ENCODE measurements at places on chromosomes 6 and 20.
A peak's percentile ranks its signal among the peaks of the same experiment; 100 is the strongest.

DNA sequence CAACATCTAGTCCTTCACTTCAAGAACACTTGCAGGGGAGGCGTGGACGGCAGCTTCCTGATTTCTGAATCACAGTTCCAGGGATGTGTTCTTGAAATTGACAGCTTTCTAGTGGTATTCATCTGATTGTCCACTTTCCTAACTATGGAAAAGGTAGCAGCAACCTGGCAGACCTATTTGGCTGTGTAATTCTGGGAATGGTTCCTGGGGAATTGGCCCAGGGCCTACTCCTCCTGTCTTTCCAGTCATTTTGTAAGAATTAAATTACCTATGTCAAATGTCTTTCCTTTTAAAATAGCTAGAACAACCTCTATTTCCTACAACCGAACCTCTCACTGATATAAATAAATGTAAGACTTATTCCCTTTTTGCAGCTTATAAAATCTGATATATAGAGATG, 85.5 kb upstream of the RSPO3 start:
- DNase-seq, result no peak

DNA sequence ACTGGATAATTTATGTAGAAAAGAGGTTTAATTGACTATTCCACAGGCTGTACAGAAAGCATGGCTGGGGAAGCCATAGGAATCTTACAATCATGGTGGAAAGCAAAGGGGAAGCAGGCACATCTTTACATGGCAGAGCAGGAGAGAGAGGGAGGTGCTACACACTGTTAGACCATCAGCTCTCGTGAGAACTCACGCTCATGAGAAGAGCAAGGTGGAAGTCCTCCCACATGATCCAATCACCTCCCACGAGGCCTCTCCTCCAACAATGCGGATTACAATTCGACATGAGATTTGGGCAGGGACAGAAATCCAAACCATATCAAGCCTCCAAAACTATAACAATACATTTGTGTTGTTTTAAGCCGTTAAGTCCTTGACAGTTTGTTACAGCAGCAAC, 257.1 kb upstream of the KCNG1 start:
- DNase-seq, result no peak

- DNase-seq, result no peak
Observed at GRCh38 chr6:85428486-85428885, 21.4 kb upstream of the NT5E start.

GRCh38 chr6:14089224-14089623, 28.3 kb upstream of the CD83 start:
- DNase-seq, result no peak

- no peak for DNase-seq
Observed at GRCh38 chr6:143399775-143400174, 50.7 kb downstream of the ADAT2 start.

GRCh38 chr20:13873831-13874230, 89.0 kb downstream of the NDUFAF5 start:
- no peak for DNase-seq

GRCh38 chr6:18259675-18260447, 4.5 kb downstream of the DEK start:
- peak; percentile 14 for DNase-seq

GRCh38 chr6:60643870-60644269, 1642.2 kb downstream of the KHDRBS2 start:
- no peak for DNase-seq

DNA sequence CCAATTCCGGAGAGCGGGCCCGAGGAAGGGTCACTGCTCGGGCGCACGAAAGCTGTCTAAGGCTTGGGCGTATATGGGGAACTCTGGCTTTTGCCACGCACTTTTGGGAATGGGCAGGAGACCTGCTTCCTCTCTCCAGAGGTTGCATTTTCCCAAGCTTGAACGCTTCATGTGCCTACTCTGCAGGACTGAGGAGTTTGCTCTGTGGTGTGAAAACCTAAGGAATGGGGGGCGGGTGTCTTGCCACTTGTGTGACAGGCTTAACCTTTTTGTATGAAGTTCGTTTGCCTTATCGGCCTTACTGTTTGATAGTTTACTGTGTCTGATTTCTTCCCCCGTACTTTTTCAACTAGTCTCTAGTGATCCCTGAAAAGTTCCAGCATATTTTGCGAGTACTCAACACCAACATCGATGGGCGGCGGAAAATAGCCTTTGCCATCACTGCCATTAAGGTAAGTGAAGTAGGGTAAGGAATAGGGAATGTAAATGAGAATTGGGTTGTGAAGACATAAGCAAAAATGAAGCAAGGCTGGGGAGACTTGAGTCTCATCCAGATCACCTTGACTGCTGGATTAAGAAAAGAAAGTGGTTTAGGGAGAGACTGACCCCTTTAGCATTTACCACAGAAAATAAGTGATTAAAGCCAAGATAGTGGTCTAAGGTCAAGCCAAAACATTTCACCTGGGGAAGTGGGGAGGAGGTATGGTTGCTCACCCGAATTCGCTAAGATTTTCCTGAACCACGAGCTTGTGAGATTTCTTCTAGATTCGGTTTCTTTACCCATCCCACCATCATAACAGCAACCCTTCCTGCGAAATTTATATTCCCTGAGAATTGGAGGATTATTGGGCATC, 627 bp downstream of the RPS18 start:
- DNase-seq, result no peak

DNA sequence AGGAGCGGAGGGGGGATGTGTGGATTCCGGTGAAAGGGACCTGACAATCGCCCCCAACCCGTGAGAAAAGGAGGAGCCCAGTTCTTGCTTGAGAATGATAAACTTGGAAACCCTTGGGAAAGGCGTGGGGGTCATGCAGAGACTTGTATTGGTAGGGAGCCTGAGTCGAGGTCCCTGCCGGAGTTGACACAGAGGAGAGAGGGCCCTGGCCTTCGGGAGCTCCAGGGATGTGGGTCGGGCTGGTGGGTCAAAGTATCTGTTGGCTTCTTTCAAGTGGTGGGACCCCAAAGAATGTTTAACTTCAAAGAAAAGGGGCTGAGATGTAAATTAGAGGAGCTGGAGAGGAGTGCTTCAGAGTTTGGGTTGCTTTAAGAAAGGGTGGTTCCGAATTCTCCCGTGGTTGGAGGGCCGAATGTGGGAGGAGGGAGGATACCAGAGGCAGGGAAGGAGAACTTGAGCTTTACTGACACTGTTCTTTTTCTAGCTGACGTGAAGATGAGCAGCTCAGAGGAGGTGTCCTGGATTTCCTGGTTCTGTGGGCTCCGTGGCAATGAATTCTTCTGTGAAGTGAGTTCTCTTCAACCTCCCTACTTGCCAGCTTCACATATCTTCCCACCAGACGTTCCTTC, 571 bp downstream of the CSNK2B start:
- no peak for DNase-seq

DNA sequence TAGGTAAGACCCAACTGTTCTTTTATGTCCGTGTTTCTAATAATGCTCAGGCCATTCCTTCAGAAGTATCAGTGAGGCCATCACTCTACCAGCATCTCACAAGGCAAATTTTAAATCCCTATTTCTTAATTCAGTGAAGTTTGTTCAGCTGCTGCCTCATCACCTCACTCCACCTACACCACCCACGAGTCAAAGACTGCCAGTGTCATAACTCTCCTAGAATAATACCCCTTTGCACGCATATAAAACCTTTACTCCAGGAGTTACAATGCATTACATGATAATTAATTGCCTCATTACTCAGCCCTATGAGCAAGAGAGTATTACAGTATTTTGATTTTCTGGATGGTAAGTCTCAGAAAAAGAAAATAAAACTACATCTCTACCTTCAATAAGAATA, 793.6 kb downstream of the TFAP2A start:
- DNase-seq, result peak; percentile 49

DNA sequence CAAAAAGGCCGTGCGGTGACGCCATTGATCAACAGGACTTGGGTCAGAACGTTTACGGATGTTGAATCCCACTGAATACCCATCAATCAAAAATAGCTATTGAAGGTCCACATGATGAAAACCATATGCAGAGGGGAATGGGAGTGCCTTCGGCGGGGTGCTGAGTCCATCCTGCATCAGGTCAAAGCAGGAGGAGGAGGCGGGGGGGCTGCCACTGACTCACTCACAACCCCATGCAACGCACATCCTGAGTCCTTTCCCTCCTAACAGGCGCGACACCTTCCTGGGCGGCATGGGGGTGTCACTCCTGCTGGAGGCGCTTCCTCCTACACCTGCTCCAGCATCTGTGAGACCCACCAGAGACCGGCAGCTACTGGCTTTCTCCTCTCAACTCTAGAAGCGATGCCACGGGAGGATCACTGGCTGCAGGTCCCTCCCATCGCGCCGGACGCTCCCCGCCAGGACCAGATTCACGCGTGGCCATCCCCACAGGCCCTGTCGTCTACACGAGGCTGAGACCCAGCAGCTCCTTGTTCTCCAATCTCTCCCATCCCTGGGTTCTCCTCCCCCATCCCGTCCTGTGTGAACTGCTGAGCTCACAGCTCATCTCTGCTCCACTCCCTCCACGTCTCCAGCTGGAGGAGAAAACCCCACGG, 170.6 kb upstream of the THBS2 start:
- no peak for DNase-seq

DNA sequence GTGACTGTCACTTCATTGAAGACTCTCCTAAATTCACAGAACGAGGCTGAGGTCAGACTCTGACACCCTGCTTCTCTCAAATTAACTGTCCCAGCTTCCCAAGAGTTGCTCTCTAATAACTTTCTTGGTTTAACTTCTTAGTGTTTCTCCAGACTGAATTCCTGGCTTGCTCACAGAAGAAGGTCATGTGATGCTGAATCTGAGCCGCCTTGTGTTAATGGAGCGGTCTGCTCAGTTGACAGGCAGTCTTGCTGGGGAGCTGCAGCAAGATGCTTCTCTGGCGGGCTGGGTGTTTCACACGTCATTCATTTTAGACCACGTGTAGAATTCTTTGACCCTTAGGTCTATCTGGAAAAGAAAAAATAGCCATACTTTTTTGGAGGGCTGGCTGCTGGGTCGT, 107.3 kb downstream of the FOXO3 start:
- peak; percentile 51 for DNase-seq

- no peak for DNase-seq
Observed at GRCh38 chr6:158570681-158570962, 10.7 kb downstream of the TMEM181 start.

DNA sequence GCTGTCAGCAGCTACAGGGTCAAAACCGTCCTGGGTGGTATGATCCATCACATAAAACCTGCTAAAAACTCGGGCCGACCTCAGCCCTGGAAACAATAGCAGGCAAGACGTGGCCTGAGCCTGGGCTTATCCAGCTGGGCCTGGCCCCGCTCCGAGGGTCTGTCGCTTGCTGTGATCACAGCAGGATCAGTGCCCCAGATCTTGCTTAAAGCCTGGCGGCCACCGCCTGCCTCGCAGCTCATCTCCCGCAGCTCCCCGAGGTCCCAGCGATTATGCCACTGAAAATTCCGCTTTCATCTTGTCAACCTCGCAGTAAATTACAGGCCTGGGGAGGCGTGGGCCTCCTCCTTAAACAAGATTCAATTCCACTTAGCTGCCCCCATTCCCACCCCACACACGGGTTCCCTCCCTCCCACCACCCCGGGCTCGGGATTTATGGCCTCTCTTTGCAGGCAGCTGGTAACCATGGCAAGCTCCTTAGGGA, 40.1 kb downstream of the CDH22 start:
- DNase-seq, result no peak

GRCh38 chr6:154361476-154361875, 4.9 kb upstream of the IPCEF1 start:
- DNase-seq, result no peak

- peak; percentile 57 for DNase-seq
Observed at GRCh38 chr6:160428069-160428430, 79.9 kb downstream of the SLC22A3 start.

GRCh38 chr6:70310063-70310694, 7.3 kb upstream of the COL9A1 start:
- peak; percentile 60 for DNase-seq

GRCh38 chr6:1971612-1972011, 273.8 kb downstream of the GMDS start:
- DNase-seq, result peak; percentile 7

DNA sequence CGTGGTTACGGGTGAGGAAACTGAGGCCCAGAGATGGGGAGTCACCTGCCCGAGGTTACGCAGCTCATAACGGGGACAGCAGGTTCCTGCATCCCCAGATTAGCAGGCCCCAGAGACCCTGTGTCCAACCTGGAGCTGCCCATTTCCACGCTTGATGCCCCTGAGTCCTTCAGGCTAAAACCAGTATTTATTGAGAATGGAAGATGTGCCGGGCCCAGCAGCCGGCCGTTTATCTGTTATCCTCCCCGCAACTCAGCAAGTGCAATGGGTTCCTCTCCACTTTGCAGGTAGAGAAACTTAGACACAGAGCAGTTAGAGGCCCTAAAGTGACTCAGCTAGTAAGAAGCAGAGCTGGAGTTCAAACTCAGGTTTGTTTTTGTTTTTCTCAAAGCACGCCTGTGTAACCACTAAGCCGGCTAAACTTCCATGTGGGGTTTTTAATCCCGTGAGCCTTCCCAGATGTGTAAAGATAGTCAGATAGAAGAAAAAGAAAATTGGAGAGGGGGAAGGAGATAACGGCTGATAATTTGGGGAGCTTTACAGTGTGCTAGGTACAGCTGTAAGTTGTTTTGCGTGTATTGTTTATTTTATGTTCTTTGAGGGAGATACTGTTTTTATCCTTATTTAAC, 775 bp downstream of the PFDN4 start:
- peak; percentile 55 for DNase-seq

- no peak for DNase-seq
Observed at GRCh38 chr6:117911150-117911549, 4.1 kb downstream of the SLC35F1 start.

DNA sequence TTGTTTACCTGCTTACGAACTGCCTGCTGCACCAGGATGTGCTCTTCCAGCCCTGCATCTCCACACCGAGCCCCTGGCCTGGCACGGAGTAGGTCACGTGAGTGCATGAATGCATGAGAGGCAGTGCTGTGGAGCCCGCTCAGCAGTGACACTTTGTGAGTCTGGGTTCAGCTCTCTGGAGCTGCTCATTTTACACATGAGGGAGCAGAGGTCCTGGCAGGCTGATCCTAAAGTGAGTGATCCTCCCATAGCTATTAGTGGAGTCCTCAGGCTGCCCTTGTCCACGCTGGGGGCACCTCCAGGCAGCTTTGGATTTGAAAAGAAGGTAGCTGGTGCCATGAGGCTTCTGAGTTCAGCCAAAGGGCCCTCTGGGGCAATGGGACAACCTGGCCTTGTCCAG, 64.2 kb downstream of the EDN3 start:
- no peak for DNase-seq

DNA sequence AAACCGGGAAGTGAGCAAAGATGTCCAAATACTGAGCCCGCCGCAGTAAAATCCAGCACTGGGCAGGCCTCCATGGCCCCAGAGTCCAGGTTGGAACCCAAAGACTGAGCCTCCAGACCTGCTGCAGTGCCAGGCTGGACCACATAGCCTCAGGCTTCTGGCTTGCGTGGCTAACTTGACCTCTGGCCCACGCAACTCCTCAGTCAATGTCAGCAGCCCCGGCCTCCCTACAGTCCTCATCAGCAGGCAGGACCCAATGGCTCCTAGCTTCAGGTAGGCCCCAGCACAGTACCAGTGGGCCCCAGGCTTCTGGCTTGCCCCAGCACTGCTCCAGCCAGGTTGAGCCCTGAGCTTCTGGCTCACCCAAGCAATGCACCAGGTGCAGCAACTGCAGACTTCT, 245.1 kb upstream of the AFDN start:
- no peak for DNase-seq
